ENCODE measurements at places on chromosomes 7 and 10. TPM values are rescaled to one million over a fixed set of nuclear protein-coding genes. Genes with fewer than 3 reads are reported as not detected.

AUTS2 gene
- total RNA-seq = 40.8 TPM

RBM20 gene
- total RNA-seq = 1.4 TPM

BTBD16 gene
- total RNA-seq = 0.29 TPM

FAM25G gene
- total RNA-seq = not detected

CALML5 gene
- total RNA-seq = not detected

- H3K27me3 ChIP-seq = no peaks in the 10 kb centered on the region
- no peaks in the 10 kb centered on the region for H3K36me3 ChIP-seq
- H3K4me1 ChIP-seq = peaks cover 27% of the 10 kb centered on the region
- DNase-seq = no peak
- H3K4me3 ChIP-seq = peak overlapping the region; percentile 52
- peak overlapping the region; percentile 85 for H3K27ac ChIP-seq
Measured at GRCh38 chr7:7157177-7157886, 25.0 kb upstream of the C1GALT1 start.

DNA sequence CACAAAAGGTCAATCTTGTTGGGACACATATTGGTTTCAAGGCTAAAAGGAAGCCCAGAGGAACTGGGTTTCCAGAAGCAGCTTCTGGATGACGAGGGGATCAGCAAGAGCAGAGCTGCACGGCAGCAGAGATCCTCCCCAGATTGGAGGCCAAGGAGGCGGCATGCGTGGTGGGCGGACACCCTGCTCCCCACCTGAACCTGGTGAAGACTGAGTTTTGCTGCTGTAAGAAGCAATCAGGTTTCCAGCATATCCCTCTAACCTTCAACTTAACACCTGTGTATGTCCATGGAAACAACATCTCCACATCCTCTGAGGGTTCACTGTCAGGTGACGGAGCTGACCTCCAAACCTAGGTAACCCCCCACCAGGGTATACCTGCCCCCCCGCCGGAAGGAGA is 35.1 kb downstream of the SLIT1 start:
- DNase-seq = no peak
- no peak overlapping the region for H3K27ac ChIP-seq
- no peak overlapping the region for H3K4me3 ChIP-seq
- peaks cover 38% of the 10 kb centered on the region for H3K27me3 ChIP-seq

GRCh38 chr10:96238646-96239623 is 32.4 kb downstream of the BLNK start:
- H3K27me3 ChIP-seq = peaks cover 20% of the 10 kb centered on the region
- H3K36me3 ChIP-seq = no peaks in the 10 kb centered on the region
- no peak for DNase-seq
- H3K4me1 ChIP-seq = no peaks in the 10 kb centered on the region

GRCh38 chr10:73408061-73408460 is 5.8 kb downstream of the ANXA7 start:
- DNase-seq = no peak
- H3K27me3 ChIP-seq = no peaks in the 10 kb centered on the region
- H3K4me3 ChIP-seq = no peak overlapping the region

GRCh38 chr10:92742331-92743228 is 52.8 kb downstream of the HHEX start:
- H3K36me3 ChIP-seq = no peaks in the 10 kb centered on the region
- H3K4me3 ChIP-seq = no peak overlapping the region
- DNase-seq = no peak
- no peak overlapping the region for H3K27ac ChIP-seq
- H3K4me1 ChIP-seq = no peaks in the 10 kb centered on the region
- peaks cover 24% of the 10 kb centered on the region for H3K27me3 ChIP-seq

- H3K27me3 ChIP-seq = no peaks in the 10 kb centered on the region
- no peaks in the 10 kb centered on the region for H3K4me1 ChIP-seq
- H3K27ac ChIP-seq = no peak overlapping the region
- no peak for DNase-seq
- H3K4me3 ChIP-seq = no peak overlapping the region
Measured at GRCh38 chr7:158479021-158479663, 108.5 kb downstream of the PTPRN2 start.

- no peaks in the 10 kb centered on the region for H3K36me3 ChIP-seq
- H3K4me1 ChIP-seq = peaks cover 6% of the 10 kb centered on the region
- H3K4me3 ChIP-seq = no peak overlapping the region
- DNase-seq = no peak
- H3K27me3 ChIP-seq = peaks cover 5% of the 10 kb centered on the region
Measured at GRCh38 chr10:22986771-22987542, 59.1 kb downstream of the ARMC3 start.

DNA sequence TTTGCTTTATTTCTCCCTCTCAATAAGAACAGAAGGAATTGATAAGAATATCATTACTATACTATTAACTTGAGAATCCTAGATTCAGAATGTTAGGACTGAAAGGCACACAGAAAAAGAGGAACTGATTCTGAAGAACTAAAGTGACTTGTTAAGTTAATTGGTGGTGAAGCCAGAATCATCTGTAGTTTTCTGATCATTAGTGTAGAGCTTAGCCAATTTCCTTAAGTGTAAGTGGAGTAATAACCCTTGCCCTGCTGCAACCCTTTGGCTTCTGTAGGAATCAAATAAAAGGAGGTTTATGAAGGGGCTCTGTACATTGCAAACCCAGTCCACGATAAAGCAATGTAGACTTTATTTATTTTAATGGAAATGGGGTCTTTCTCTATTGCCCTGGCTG is 1186.0 kb downstream of the SORCS3 start:
- no peaks in the 10 kb centered on the region for H3K27me3 ChIP-seq
- no peak overlapping the region for H3K4me3 ChIP-seq

DNA sequence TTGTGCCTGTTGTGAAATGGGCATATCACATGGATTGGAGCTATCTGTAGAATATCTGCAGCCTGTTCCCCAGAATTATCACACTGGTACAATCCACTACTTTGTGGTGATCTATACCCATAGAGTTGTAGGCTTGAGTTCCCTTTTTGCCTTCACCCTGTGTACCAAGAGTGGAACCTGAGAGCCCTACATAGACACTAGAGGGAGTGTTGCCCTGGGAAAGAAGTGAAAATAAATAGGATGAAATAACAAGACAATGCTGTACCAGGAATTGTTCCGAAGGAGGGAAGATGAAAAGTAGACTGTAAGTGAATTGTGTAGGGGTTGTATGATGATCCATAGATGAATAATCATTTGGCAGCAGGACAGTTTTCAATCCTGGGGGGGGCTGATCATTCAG is 9.0 kb downstream of the SORCS3 start:
- no peak overlapping the region for H3K27ac ChIP-seq
- H3K27me3 ChIP-seq = peaks cover 34% of the 10 kb centered on the region
- no peaks in the 10 kb centered on the region for H3K36me3 ChIP-seq
- DNase-seq = no peak
- no peak overlapping the region for H3K4me3 ChIP-seq

Data from chondrocyte (in vitro differentiated cells).